Stromal cell of bone marrow (primary cell): ENCODE measurements at places on chromosomes 4 and X.
A peak's percentile ranks its signal among the peaks of the same experiment; 100 is the strongest.

- DNase-seq: no peak
These were observed 7.9 kb upstream of the KLHL8 start for GRCh38 chr4:87228262-87228860.

- DNase-seq: no peak
These were observed 1720.2 kb downstream of the PCDH7 start for GRCh38 chr4:32440391-32440790.

- no peak for DNase-seq
These were observed 172.6 kb downstream of the ACTRT1 start for GRCh38 chrX:127879585-127879984.

GRCh38 chr4:68606240-68606639 lies 30.1 kb upstream of the UGT2B17 start:
- no peak for DNase-seq

- no peak for DNase-seq
These were observed 24.2 kb upstream of the MAN2B2 start for GRCh38 chr4:6550821-6551220.

DNA sequence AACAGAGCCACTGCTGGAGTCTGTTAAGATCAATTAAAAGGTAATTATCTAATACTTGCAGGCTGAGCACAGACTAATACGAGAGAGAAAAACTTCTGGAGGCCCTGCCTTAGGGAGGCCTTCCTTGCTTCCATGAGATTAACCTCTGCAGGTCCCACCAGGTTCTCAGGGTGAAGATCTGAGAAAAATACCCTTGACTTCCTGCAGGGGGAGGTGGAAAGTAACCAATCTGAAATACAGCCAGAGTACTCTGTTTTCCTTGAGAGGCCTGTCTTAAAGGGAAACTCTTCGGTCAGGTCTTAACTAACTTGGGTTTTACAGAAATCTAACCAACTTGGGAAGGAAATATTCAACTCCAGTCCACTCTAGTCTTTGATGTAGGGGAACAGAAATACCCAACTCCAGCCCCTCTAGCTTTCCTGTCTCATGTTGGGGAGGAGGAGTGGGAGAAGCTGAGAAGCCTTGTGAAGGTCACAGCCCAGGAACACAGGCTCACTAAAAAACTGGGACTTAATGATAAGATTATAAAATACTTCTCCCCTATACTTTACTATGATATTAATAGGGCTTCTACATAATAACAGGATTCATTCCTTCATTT lies 77.1 kb downstream of the TBCK start:
- peak; percentile 16 for DNase-seq

- DNase-seq: no peak
These were observed 80.5 kb upstream of the ADGRA3 start for GRCh38 chr4:22596409-22596808.

DNA sequence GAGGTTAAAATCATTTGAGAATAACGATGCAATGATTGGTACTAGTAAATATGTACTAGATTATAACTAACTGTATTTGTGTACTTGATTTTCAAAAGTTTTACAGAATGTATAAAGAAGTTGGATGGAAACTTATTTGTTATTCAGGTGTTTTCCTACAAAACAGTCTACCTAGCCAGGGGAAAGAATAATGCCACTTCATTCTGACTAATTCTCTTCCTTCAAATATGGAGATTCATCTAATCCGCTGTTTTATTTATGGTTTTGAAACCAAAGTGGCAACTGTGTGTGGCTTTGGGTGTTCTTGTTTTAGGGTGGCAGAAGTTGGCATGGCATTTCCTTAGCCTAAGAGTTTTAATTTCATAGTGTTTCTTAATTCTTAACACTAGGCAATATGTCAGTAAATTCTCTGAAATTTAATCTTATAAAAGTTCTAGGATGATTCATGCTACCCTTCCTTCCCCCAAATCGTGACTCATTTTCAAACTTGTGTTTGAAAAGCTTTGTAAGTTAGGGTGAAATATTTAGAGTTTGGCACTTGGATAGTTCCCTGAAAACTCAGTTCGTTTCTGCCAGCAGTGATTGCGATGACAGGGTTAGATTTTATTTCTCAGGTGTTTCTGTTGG lies 62.6 kb downstream of the DCLK2 start:
- DNase-seq: peak; percentile 64

DNA sequence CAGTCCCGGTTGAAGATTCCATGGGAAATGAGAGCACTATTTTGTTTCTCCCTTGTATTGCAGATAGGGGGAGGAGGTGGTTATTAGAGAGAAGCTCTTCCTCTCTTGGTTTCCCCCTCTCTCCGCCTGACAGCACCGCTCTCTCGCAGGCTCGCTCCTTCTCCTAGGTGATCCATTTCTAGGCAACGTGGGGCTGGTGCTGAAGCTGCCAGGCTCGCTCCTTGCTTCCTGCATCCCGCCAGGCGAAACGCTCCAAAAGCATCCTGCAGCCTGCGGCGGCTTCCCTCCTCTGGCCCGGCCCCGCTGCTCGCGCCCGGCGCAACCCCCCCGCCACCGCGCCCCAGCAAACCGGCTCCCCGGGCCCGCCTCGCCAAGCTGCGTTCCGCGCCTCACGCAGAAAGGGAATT lies at the start of gene GRID2:
GRID2 (plus strand) TSS at position 346 of the 407 bp plus-strand sequence.
- DNase-seq: no peak

DNA sequence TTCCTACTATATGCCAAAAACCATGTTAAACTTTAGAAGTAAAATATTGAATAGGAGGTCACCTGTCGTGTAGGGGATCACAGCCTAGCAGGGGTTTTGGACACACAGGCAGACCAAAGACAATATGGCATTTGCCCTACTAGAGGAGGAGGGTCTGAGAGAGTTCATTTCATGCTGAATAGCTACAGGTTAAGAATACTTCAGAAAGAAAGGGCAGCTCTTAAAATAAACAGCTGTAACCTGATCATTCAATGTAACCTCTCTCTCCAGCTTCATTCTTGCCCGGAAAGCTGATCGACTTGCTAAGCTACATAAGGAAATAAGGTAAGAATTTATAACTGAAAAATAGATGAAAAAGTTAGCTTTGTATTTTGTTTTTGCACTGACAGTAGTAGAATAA lies 79.9 kb downstream of the MAOA start:
- no peak for DNase-seq

- peak; percentile 49 for DNase-seq
These were observed 795 bp upstream of the SH3KBP1 start for GRCh38 chrX:19887911-19888879.

- DNase-seq: peak; percentile 10
These were observed 109.6 kb downstream of the SHROOM4 start for GRCh38 chrX:50704360-50704759.

- DNase-seq: no peak
These were observed 27.9 kb upstream of the USP38 start for GRCh38 chr4:143156853-143157252.

DNA sequence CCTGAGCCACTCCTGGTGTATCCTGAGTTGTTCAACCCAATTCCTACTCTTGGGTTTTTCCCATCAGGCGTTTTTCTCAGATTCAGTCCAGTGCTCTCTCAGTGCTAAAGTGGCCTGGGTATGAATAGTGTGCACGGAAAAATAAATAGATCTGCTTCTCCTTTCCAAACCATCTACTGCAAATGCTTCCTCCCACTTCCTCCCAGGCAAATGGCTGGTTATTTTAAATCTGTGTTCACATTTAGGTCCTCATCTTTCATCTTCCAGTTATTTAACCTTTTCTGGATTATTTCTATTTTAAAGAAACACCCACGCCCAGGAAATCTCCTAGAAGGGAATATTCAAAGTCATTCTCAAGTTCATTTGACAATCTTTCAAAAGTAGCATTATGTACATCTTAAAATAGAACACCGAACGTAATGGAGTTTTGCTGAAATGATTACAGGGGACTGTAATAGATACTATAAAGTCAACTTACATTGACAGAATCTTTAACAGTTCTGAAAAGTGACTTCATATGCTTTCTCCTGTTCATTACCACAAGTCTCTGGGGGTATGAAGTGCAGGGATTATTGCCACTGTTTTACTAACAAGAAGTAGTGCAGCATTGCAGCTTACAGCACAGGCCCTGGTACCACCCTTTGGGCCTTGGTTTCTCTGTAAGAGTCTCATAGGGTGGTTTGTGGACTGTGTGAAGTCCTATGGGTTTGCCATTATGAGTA lies 66.3 kb downstream of the MED28 start:
- DNase-seq: no peak

DNA sequence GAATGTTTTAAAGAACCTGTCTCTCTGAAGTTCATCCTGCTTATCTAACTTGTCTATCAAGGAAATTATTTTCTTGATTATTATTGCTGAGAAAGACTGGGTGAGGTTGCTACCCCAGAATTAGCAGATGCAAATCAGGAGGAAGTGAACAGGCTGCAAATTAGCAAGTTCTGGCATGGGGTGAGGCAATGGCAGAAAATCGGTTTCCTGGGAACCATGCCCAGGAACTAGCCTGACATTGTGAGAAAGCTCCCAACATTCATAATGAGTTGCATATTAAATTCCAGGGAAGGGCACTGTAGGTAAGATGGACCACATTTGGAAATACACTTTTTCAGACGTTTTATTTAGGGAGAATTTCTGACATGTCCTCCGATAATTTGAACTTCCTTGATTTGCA lies 11.6 kb downstream of the ARSF start:
- DNase-seq: no peak

GRCh38 chr4:135357091-135357490 lies 1155.5 kb upstream of the PABPC4L start:
- no peak for DNase-seq

DNA sequence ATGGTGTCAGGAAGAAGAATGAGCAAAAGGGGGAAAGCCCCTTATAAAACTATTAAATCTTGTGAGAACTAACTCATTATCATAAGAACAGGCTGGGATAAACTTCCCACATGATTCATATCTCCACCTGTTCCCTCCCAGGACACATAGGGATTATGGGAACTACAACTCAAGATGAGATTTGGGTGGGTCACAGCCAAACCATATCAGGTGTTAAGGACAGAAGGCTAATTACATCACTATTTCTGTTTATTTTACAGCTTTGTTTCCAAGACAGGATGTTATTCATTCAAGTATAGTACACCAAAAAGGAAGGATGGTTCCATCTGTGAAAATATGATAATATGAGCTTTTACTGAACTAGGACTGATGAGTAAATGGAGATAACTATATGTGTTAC lies 63.7 kb upstream of the ARSJ start:
- no peak for DNase-seq

- DNase-seq: no peak
These were observed 21.1 kb downstream of the PDLIM3 start for GRCh38 chr4:185514182-185514697.

DNA sequence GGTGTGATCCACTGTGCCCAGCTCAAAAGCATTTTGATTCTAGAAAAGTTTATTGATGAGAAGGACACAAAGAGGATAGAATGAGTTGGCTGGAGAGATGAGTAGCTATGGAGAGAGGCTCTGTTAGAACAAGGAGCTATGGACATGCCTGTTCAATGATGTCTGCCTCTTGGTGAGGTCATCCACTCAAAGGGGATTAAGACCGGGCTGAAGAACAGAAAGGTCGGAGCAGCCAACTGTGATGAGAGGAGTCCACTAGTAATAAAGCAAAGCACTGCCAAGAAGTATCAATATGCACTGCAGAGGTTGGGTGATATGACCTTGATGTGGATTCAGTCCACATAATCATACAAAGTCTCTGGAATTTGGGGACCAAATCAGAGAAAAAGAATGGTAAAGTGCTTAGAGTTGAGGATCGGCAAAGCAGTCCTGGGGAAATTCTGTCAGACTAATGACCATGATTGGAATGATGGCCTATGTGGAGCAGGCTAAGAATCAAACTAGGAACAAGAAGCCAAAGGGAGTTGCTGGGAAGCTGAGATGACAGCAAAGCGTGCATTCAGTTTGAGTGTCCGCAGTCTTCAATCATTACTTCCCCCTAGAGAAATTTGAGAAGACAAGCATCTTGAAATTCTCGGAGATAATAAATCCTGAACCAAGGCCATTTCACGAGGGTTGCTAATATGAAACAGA lies 55.7 kb upstream of the MMAA start:
- DNase-seq: no peak

- DNase-seq: no peak
These were observed 132.1 kb downstream of the COL4A6 start for GRCh38 chrX:108306086-108306485.

- DNase-seq: peak; percentile 94
These were observed 116.0 kb downstream of the SOWAHB start for GRCh38 chr4:76781698-76782595.

DNA sequence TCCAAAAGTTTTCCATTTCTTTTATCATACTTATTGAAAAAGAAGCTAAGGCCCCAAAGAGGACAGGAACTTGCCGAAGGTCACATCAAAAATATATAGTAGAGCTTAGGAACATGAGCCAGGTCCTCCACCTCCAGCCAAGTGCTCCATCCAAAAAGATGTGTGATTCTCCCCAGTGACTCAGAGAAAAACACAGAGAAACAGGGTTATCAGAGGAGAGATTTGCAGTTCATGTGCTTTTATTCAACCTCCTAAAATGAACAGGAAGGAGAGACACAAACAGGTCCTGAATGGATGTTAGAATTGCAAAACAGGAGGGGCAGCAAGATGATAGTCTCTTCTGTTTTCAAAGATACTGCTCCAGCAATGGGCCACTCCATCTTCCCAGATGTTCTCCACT lies 19.6 kb upstream of the FGF16 start:
- DNase-seq: no peak

DNA sequence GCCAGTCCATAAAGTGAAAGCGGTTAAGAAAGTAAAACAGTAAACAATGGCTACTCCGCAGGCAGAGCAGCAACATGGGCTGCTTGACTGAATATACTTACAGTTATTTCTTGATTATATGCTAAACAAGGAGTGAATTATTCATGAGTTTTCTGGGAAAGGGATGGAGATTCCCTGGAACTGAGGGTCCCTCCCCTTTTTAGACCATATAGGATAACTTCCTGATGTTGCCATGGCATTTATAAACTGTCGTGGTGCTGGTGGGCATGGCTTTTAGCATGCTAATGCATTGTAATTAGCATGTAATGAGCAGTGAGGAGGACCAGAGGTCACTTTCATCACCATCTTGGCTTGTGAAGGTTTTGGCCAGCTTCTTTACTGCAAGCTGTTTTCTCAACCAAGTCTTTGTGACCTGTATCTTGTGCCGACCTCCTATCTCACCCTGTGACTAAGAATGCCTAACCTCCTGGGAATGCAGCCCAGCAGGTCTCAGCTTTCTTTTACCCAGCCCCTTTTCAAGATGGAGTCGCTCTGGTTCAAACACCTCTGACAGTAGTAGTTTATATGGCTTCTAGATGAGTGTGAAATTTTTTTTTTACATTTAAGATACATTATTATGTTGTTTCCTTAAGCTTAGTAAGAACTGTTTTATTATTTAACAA lies 514.8 kb upstream of the TENM3 start:
- DNase-seq: no peak

GRCh38 chr4:8523175-8523574 lies 57.0 kb upstream of the GPR78 start:
- DNase-seq: no peak

- no peak for DNase-seq
These were observed 65.6 kb downstream of the DCAF8L1 start for GRCh38 chrX:27915617-27916016.

- no peak for DNase-seq
These were observed 14.0 kb upstream of the XPNPEP2 start for GRCh38 chrX:129724754-129725153.

GRCh38 chr4:120481756-120482155 lies 415.1 kb upstream of the MAD2L1 start:
- DNase-seq: peak; percentile 9
